Activated T-helper 1 cell treated with anti-CD3 and anti-CD28 coated beads, Interleukin-12 subunit alpha, Interleukin-12 subunit beta, Interleukin-2, Interleukin-4 antibody, amounts not matched to agents 30 ng/mL and 10 ng/mL and 1 ng/mL, durations not matched to agents 14 hours and 24 hours and 36 hours (primary cell): ENCODE measurements at places on chromosomes 11 and 22.

DNA sequence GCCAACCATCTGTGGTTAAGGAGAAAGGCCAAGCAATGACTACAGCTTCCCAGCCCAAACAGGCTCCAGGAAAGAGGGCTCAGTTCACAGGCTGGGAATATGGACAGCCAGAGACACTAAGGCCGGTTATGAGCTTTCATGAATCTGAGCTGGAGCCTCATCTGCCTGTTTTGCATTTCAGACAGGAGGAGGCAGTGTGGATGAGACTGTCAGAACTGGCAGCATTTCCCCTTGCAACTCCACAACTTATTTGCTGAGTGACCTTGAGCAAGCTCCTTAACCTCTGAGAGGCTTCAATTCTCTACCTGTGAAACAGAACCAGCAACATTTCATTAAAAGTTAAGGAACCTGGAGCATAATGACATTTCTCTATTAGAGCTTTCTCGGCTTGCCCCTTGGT, 264.0 kb downstream of the ETS1 start:
- no peak for DNase-seq

GRCh38 chr11:102449651-102450570, 2.7 kb downstream of the TMEM123 start:
- no peak for DNase-seq

DNA sequence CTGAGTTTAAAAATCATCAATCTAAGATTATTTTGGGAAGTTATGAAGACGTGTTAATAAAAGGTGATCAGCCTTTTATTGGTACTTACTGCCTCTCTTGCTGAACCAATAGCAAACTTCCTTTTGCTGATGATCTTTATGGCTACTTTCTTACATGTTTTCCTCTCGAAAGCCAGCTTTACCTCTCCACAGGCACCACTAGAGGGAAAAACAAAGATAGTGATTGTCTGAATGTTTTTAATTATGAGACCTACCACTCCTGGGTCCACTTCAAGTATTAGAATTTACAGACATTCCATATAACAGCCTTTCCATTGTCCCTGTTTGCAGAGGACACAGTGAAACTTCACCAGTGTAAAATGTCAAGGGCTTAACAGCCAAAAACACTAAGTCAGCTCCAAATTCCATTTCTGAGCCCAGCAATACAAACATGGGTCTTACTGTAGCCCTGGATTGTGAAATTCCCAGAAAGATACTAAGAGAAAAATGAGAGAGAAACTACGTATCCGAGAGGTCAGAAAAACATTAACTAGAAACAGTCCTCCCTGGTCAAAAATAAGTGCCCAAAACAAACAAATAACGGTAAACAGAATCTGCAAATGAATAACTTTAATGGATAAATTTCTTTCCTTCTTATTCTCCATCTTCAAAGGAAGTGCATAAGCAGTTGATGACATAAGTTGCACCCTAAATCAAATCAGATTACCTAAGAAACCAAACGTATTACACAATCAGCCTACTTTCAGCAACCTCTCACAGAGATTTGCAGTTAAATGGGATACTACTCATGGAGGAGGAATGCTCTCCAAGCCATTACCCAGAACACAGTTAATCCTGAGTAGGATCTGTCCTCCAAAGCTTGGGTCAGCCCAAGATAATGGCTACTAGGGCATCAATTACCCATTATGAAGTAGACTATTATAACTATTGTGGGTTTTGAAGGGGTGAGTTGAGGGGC, 29.5 kb downstream of the CHEK2 start:
- DNase-seq = no peak

- DNase-seq = no peak
Observed at GRCh38 chr11:3623121-3623520, 18.7 kb downstream of the ART5 start.

- DNase-seq = no peak
Observed at GRCh38 chr11:28849053-28849452, 740.9 kb downstream of the METTL15 start.

GRCh38 chr22:41948142-41948541, 1.2 kb upstream of the CENPM start:
- DNase-seq = no peak

DNA sequence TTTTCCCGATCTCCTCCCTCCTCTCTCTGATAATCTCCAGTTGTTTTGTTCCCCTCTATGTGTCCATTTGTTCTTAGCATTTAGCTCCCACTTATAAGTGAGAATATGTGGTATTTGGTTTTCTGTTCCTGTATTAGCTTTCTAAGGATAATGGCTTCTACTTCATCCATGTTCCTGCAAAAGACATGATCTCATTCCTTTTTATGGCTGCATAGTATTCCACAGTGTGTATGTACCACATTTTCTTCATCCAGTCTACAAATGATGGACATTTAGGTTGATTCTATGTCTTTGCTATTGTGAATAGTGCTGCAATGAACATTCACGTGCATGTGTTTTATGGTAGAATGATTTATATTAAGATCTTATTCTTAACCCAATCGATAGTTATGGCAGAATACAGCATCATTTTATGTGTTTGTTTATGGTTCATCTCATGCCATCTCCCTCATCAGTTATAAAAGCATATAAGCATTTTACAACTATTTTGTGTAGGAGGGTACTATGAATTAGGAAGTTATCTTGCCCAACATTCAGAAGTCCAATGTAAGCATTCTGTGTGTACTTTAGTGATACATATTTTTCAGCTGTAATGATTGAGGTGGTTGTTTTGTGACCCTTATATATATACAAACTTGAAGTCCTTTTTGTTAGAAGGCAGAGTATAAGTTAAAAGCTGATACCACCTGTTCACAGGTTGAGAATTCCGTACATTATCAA, 3.2 kb downstream of the MS4A3 start:
- no peak for DNase-seq

GRCh38 chr11:113465786-113466185, 9.4 kb downstream of the DRD2 start:
- no peak for DNase-seq

- DNase-seq = peak; percentile 12
Observed at GRCh38 chr11:122717264-122717867, 61.8 kb downstream of the UBASH3B start.

- no peak for DNase-seq
Observed at GRCh38 chr11:55658031-55658573, 3.9 kb upstream of the OR4C6 start.

DNA sequence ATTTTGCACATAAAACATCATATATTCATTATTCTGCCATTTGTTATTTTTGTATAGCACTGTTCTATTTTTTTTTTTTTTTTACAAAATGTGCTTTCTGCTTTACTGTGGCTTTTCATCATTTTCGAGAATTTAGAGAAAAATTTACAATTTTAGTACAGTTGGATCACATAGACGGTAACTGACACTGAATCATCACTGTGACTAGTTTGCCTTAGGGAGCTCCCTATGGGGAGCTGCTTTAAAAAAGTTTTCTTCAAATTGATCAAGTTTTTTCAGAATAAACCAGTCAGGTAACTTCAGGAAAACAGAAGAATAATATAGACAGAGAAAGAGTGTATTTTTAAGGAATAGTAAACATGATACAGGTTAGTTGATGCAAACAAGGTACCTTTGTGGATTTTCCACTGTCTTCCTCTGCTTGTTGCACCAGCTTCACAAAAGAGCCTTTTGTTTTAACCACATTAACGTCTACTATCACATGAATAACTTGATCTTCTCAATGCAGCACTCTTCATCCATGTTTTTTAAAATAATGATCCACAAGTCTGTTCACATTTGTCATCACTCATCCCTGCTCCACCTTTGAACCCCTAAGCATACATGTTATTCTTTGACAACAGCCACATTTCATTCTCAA, 327.0 kb downstream of the DYNC2H1 start:
- no peak for DNase-seq

DNA sequence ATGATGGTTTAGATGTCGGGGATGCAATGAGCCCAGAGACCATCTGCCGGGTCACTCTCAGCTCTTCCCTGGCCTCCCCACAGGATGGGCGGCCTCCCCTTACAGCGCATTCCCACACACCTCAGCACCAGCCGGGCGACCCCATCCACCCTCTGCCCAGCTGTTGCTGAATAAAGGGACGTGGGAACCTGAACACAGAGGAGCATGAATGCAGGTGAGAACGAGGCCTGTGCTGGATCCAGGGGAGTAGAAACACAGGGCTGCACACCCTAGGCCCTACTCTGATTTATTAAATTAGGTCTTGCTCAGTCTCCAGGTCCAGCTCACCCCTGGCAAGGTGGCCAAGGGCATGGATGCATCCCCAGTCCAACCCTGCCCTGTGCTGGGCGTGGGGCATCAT, 180.5 kb downstream of the CTTN start:
- no peak for DNase-seq

DNA sequence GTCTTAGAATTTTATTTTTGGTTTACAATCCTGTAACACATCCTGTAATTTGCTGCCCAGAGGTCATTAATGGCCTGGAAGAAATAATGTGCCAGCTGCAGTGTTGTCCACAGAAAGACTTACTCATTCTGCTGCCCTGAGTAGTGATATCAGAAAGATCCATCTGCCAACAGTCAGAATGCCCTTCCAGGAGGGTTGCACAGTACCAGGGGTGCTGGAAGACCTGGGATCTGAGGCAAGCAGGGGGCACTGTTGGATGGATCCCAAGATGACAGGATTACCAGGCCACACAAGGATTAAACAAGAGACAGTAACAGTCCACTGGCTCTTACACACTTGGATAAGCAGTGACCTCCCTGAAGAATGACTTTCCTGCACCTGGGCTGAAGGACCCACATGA, 93.8 kb upstream of the TOP3B start:
- no peak for DNase-seq

GRCh38 chr11:35978183-35978582, 34.3 kb downstream of the LDLRAD3 start:
- DNase-seq = no peak

DNA sequence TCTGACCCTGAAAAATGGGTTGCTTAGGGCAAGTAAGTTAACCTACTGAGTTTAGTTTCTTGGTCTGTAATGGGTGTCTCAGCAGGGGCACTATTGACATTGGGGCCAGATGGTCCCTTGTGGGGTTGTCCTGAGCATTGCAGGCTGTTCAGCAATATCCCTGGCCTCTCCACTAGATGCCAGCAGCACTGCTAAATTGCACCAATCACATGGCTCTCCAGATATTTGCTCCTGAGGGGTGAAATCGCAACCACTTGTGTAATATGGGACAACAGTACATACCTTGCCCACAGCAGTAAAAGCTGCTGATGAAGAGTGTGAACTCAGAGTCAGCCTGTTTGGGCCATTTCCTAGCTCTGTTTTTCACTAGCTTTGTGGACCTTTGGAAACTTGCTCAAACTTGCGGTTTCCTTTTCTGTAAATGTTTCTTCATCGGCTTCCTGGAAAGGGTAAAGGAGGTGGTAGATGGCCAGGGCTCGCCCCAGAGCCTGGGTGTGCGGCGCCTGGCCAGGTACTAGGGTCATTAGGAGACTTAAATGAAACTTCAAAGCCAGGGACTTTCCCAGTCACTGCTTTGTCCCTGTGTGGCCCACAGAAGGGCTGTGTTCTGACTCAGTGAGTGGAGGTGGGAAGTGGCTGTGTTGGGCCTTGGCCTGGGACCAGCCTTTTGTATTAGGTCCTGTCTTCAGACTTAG, 13.0 kb downstream of the NCF4 start:
- peak; percentile 52 for DNase-seq

DNA sequence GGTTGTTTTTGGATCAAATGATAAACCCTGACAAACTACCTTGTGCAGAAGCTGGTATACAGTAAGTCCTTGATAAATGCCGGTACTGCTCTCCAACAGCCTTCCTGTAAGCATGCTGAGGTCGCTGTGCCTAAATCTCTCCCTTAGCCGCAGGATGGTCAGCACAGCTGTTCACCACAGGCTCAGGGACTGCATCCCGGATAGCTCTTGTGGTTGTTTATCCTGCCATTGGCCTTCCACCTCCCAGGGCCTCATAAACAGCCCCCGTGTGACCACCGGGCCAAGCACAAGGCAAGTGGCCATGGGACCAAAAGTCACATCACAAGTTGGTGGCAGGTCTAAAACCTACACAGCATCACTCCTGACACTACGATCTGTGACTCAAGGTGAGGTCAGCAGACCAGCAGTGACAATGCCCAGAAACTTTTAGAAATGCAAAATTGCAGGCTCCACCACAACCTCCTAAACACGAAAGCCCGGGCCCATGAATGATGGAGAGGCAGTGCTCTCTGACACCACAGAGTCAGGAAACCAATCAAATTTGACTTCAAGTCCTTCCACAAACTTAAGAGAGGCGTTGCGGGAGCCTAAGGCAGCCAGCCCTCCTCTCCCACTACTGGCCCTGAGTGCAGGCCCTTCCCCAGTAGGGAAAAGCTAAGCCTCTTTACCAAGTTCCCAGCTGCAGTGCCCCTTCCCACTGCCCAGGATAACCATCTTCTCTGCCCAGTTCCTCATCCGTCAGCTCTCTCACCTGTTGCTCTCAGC, 3.9 kb downstream of the SPATA19 start:
- DNase-seq = no peak

DNA sequence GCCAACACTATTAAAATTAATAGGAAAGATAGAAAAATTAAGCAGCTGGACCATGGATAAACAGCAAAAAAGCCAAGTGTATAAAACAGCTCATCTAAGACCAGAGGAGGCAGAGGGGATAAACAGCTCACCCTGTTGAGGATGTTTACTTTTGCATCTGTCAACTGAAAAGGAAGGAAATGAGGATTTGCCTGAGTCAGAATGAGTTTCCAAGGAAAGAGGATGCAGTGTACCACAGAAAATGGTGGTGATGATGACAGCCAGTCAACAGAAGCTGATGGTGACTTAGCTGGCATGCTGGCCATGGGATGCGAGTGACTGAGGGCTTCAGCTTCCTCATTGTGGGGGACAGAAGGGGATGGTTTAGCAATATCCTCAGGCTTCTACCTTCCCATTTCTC, 183.5 kb downstream of the KIRREL3 start:
- DNase-seq = no peak

DNA sequence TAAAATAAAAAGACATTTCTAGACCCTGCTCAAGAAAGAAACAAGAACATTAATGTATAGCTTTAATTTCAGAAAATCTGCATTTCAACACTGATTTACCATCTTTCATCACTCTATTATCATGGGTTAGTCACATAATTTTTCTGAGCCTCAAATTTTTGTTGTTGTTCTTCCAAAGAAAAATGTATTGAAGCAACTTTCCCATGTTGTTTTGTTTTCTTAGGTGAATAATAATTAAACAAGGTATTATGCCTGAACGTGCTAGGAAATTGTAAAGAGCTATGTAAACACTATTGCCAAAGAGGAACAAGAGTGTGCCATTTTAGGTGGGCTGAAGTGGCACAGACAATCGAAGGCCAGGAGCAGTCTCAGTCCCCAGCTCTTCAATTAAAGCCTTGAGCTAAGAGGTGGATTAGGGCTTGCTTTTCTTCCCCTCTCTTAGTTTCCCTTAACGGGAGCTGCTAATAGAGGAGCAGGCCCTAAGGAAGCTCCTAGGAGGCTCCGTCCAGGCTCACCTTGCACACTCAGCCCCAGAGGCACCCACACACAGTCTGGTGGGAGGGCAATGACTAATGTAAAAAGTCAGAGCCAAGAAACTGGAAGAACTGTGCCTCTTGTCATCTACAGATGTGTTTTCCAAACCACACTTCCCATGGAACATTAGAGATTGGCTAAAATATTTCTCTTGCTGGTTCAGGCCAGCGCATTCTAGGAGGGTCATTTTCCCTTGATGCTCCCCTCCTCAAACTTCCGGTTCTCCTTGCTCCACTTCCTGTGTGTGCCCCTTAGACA, 8.8 kb upstream of the UBASH3B start:
- DNase-seq = no peak
